ENCODE measurements at places on chromosomes 7 and 10.

DNA sequence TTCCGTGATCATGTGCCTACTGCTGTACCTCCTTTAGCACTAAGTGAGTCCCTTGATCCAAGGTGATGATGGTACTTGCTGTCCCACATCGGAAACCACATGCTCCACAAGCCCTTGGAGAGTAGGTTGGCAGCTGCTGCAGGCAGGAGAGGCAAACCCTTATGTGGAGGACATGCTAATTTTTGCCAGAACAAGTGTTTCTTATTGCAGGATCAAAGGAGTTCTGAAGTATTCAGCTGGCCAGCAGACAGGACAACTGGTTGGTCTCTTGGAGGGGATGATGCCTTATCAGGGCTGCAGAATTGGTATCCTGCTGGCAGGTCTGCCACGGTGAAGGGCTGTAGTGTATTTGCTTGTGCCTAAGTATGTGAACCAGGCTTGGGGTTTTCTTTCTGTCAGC is 36.8 kb downstream of the NACAD start:
- DNase-seq: no peak

- DNase-seq: no peak
Observed at GRCh38 chr10:14660831-14661230, 113.9 kb downstream of the FAM107B start.

- DNase-seq: no peak
Observed at GRCh38 chr10:92851003-92851402, 2.7 kb downstream of the EXOC6 start.

- DNase-seq: no peak
Observed at GRCh38 chr10:70370766-70371165, 11.7 kb downstream of the LRRC20 start.

DNA sequence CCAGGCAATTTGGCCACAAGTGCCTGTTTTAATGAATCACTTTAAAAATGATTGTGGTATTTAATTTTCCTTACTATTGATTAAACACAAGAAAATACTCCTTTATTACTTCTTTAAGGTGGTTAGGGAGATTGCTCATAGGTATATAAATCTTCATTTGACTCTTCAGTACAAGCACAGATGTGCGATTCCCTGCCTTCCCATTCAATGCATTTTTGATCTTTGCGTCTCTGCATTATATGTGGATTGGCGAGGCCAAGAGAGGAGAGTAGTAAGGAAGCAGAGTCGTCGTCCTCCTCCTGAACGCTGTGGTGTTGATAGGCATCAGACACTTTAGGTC is 683.7 kb downstream of the LRMDA start:
- no peak for DNase-seq

- DNase-seq: no peak
Observed at GRCh38 chr10:122225330-122225729, 45.8 kb upstream of the BTBD16 start.

- DNase-seq: no peak
Observed at GRCh38 chr7:145848691-145849090, 267.9 kb upstream of the CNTNAP2 start.

GRCh38 chr10:113524539-113525490 is 28.0 kb upstream of the HABP2 start:
- DNase-seq: no peak

DNA sequence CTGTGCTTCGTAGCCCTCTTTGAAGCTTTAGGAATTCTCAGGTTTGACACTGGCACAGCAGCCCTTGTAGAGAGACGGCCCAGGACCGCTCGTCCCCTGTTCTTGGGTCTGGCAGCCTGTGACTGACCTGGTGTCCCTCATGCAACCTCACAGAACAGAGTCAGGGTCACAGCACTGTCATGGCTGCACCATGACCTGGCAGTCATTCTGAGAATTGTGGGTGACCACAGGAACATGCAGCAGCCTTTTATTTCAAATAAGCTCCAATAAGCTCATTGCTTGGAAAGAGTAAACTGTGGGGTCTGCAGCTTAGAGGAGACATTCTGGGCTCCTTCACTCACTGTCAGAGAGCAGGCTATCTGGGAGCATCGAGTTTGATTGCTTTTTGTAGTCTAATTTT is 42.5 kb downstream of the MYO1G start:
- DNase-seq: no peak

DNA sequence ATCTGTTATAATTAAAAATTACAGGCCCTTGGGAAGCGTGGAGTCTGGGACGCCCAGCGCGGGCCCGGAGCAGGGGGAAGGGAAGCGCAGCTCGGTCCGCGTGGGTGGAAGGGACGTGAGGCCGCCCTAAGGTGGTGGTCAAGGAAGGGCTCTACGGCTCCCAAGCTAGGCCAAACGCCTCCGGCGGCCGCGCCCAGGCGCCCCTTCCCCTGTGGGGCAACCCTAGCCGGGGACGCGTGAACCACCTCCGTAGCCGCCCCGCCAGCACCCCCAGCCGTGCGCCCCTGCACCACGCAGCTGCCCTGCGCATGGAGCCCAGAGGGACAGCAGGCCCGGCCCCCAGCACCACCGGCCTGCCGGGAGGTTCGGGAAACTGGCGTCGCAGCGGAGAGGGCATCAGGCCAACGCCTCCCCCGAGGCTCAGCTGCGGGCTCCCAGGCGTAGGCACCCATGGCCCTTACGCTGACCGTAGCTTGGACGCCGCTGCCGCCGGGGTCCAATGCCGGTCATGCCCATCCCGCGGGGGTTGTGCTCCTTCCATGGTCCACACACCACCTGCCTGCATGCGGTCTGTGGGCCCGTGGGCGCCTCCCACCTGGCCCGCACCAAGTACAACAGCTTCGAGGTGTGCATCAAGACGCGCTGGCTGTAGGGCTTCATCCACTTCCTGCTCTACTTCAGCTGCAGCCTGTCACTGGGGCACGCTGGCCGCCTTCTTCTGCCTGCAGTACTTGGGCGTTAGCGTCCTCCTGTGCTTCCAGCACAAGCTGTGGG is 166.7 kb downstream of the SEPTIN7 start:
- no peak for DNase-seq

DNA sequence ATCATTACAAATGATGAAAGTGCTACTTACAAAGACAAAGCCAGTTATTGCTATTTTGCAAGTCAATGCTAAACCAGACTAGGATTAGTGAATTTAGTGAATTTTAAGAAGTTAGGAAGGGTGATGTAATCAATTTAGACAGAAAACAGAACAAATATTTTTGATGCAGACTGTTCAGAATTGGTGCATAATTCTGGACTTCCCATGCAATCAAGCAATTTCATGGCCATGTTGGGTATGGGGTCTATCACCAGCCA is 85.4 kb downstream of the CH25H start:
- no peak for DNase-seq

GRCh38 chr10:24690961-24691512 is 32.6 kb downstream of the ARHGAP21 start:
- DNase-seq: no peak

DNA sequence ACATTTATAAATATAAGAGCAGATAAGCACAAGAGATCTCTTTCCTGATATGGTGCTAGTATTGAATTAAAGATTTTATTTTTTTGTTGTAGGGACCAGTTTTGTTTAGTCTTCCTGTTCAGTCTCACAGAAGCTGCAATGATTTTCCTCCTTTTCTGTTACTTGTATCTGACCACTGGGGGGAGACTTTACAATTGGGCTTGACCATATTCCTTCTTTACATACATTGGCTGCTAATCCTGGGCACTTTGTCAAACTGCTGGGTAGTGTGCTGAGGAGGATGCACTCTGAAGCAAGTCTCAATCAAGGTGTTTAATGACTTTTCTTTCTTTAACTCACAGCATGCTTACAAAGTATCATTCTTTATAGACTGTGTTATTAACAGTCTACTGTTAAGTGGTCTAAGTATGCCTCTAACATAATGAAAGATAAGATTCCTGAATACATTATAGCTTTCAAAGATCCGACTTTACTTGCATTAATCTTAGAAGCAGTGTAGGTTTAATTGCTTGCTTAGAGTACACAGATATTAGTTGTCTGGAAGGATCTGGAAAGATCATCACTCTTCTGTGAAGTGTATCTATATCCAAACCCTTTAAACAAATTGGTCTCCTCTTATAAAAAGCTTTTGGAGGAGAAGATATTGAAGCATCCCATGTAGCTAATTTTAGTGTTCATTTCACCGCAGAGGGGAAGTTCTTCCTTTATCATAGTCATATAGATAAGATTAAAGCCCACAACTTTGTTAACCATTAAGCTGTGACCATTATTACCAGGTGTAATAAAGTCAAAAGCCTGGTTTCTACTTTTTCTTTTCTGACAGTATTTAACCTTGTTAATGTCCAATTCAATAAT is 3.1 kb downstream of the PALS2 start:
- DNase-seq: no peak

GRCh38 chr10:72221278-72221677 is 5.2 kb upstream of the ASCC1 start:
- no peak for DNase-seq

GRCh38 chr10:47329855-47330254 is 7.6 kb downstream of the GDF2 start:
- DNase-seq: no peak

- DNase-seq: no peak
Observed at GRCh38 chr10:36097696-36098095, 455.6 kb upstream of the FZD8 start.

DNA sequence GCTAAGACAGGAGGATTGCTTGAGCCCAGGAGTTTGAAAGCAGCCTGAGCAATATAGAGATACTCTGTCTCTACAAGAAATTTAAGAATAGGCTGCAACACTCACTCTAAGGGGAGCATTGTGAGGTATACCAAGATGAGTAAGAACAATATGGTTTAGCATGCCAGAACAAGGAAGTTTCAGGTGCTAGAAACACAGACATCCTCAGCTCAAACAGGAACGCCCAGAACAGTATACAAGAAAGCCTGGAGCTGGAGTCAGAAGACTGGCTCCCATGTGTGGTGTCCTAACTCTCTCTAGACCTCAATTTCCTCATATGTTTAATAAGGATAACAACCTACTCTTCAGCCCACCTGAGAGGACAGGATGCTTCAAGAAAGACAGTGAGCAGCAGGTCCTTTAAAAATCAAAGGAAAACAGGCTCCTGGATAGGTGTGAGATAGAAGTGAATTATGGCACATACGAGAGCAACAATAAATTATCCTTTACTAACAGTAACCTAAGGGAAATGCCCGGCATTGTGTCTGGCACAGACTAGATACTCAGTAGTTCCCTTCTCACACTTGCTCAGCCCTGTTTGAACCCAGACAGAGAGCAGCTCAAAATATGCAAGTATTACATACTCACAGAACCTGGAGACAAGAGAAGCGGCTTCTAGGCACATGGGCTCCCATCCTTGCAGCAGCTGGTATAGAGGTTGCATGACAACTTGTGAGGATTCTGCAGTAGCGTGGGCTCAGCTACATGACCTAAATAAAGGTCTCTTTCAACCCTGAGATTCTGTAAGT is 45.4 kb downstream of the KAT6B start:
- no peak for DNase-seq

DNA sequence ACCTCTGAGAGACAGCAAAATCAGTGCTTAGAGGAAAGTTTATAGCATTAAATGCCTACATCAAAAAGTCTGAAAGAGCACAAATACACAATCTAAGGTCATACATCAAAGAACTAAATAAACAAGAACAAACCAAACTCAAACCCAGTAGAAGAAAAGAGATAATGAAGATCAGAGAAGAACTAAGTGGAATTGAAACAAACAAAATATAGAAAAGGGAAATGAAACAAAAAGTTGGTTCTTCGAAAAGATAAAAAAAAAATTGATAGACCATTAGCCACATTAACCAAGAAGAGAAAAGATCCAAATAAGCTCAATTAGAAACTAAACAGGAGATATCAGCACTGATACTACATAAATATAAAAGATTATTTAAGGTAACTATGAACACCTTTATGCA is 280.0 kb upstream of the NRG3 start:
- DNase-seq: no peak

DNA sequence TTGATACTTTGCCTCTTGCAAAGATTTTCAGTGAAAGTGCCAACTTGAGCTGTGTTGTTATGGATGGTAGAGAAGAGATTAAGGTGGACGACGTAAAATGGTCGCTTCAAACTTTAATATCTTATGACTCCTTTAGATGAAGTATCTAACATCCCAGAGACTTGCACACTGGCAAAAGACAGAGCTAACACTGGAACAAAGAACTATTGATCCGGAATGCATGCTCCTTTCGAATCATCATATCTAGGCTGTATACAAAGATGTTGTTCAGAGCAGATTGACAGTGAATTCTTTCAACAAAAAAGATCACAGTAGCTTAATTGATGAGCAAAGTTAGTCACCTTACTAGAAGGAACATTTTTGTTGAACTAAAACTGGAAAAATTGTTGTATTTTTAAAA is 592.7 kb downstream of the NXPH1 start:
- DNase-seq: no peak

GRCh38 chr7:12581897-12582296 is 11.4 kb downstream of the SCIN start:
- no peak for DNase-seq

DNA sequence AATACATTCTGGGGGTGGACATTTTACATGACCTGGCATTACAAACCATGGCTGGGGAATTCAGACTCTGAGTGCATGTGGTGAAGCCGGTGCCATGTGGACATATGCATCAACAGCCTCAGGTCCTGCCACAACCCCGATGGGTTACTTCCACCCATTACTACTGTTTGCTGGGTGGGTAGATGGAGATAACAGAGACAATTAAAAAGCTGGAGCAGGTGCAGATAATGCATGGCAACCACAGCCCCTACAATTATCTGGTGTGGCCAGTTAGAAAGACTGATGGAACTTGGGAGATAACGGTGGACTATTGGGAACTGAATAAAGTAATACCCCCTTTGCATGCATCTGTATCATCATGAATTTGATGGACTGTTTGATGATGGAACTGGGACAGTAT is 21.6 kb upstream of the ADAMTS14 start:
- no peak for DNase-seq

- DNase-seq: no peak
Observed at GRCh38 chr7:45203936-45204445, 46.4 kb downstream of the RAMP3 start.

- DNase-seq: no peak
Observed at GRCh38 chr7:135117096-135117495, 30.8 kb upstream of the TMEM140 start.

DNA sequence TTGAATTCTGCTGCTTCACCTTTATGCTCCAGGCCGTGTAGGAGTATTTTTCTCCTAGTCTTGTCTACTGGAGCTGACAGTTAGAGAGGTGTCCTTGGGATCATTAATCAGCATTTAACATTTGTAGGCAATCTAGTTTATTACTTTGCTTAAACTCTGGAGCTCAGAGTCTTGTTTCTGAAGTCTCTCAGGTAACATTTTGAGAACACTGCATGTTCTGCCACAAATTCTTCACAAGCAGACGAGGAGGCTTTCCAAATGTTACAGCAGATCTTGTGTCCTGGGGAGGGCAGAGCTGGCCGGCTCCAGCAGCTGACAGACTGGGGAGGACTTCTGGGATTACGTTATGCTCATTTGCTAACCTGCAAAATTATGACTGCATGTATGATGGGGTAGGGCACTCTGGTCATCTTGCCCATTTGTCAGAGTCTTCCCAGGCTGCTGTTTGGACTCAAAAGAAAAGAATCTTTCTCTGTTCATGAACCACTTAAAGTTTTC is 50.5 kb downstream of the GALNT17 start:
- DNase-seq: no peak

GRCh38 chr10:9596368-9596920 is 1421.2 kb upstream of the CELF2 start:
- no peak for DNase-seq

- DNase-seq: no peak
Observed at GRCh38 chr10:118672766-118673715, 77.6 kb upstream of the PRLHR start.

Data from activated CD8-positive, alpha-beta memory T cell treated with anti-CD3 and anti-CD28 coated beads for 1 hour (primary cell).